LHCN-M2 (cell line): ENCODE measurements at places on chromosomes 3 and 15.

GRCh38 chr3:45838466-45838865 lies 3.5 kb downstream of the LZTFL1 start:
- DNase-seq = no peak

- DNase-seq = no peak
Measured at GRCh38 chr15:25392806-25393205, 46.0 kb downstream of the UBE3A start.

DNA sequence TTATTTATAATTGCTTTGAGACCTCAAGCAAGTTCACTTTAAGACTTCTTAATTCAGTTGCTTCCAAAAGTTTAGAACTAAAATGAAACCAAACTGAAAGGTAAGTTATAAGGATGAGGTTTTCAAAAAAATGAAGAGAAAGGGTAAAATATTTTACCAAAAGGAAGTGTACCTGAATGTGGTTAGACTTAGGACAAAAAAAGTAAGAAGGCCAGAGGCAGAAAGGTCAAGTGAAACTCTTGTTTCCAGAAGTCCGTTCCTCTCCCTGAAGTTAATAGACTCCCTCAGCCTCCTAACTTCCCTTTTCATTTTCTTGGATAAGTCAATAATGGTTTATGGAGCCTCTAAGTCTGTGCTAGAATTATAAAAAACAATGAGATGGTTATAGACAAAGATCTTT lies 16.6 kb downstream of the BTLA start:
- DNase-seq = no peak

DNA sequence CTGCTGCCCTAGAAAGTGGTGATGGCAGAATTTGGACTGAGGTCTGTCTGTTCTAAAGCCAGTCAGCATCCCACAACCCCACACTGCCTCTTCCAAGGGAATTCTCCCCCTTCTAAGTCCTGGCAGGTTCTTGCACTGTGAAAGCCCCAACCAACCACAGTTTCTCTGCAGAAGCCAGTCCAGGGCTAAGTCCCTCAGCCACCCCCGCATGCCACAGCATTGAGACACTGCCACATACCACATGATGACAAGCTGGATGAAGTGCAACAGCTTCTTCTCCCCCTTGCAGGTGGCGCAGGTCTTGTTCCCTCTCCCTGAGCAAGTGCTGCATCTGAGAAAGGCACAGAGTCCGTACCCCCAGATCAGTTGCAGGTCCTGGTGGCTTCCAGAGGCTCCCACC lies 18.6 kb downstream of the SSUH2 start:
- peak; percentile 40 for DNase-seq

- no peak for DNase-seq
Measured at GRCh38 chr3:149609595-149609994, 48.2 kb downstream of the WWTR1 start.

- DNase-seq = no peak
Measured at GRCh38 chr15:87938031-87938430, 318.5 kb downstream of the NTRK3 start.
